Stimulated activated CD4-positive, alpha-beta T cell treated with anti-CD3 and anti-CD28 coated beads, Interleukin-4, amount 100 ng/mL, for 24 hours (primary cell): ENCODE measurements at places on chromosomes 6 and 20.

DNA sequence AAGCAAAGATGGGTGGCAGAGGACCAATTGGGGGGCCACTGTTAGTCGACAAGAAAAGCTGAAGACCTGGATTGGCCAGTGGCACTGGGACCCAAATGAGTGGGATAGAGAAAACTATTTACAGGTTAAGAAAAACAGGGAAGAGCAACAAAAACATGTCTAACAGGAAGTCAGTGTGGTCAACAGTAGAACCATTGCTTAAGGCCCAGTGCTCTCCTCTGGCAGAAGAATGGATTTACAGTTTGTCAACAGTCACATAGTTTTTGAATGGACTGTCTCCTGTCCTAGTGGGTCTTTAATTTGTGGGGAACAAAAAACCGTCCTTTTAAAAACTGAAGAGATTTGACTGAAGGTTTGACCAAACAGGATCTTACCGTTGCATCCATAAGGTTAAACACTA, 12.1 kb upstream of the WTAP start:
- DNase-seq = no peak

- no peak for DNase-seq
These were observed 25.4 kb upstream of the IYD start for GRCh38 chr6:150343434-150343833.

DNA sequence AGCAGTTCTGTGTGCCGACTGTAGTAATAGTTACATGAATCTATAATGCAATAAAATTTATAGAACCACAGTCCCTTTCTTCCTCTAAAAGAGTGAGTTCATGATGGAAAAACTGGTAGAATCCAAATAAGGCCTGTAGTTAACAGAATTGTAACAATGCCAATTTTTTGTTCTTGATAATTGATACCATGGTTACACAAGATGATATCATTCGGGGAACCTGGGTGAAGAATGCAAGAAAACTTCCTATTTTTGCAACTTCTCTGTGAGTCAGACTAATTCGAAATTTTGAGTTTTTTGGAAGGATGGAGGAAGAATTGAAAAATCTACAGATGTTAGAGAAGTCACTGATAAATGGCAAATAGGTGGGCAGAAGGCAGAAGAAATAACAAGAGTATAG, 381.8 kb downstream of the CDKAL1 start:
- DNase-seq = no peak

- no peak for DNase-seq
These were observed 357.3 kb downstream of the MEI4 start for GRCh38 chr6:78010130-78010529.

- DNase-seq = no peak
These were observed 125.9 kb upstream of the JAG1 start for GRCh38 chr20:10799735-10800134.

- DNase-seq = no peak
These were observed 218.6 kb upstream of the MOCS1 start for GRCh38 chr6:40152701-40153436.

DNA sequence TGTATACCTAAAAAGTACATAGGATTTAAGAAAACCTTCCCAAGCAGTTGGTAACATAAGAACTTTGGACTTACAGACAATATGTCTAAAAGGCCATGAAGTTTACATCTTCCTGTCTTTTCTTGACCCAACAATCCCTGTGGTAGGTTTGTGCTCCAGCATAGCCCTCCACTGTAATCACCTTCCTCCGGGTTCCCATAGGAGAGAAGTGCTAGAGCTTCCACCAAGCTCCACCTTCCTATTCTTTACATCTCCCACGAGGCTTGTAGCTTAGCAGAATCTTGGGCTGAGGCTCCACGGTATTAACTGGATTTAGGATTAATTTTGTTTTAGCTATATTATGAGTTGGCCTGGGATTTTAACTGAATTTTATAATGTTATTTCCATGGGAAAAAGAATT, 23.3 kb downstream of the ADGRG6 start:
- no peak for DNase-seq

DNA sequence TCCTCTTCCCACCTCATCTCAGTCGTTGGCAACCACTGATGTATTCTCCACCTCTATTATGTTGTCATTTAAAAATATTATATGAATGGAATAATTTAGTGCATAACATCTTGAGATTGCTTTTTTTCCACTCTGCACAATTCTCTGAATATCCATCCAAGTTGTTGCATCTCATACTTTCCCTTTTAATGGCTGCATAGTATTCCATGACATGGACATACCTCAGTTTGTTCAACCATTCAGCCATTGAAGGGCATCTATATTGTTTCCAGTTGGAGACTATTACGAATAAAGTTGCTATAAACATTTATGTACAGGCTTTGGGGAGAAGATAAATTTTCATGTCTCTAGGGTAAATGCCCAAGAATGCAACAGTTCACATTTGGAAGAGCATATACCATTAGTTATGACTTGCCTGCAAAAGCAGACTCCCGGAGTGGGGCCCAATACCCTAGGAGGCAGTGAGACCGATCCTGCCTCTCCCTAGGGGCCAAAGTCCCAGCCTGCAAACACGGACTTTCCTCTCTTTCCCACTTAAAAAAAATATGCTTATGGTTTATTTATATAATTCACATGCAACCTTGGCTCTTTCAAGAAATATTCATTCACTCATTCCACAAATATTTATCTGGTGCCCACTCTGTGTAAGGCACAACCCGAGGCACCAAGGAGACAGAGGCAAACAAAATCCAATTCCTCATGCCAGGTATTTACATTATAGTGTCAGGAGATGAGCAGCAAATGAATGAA, 227.0 kb upstream of the PMEPA1 start:
- DNase-seq = no peak

- DNase-seq = no peak
These were observed 50.9 kb upstream of the DUSP22 start for GRCh38 chr6:241336-241865.

GRCh38 chr20:1637226-1637625, 17.4 kb upstream of the SIRPB1 start:
- no peak for DNase-seq

DNA sequence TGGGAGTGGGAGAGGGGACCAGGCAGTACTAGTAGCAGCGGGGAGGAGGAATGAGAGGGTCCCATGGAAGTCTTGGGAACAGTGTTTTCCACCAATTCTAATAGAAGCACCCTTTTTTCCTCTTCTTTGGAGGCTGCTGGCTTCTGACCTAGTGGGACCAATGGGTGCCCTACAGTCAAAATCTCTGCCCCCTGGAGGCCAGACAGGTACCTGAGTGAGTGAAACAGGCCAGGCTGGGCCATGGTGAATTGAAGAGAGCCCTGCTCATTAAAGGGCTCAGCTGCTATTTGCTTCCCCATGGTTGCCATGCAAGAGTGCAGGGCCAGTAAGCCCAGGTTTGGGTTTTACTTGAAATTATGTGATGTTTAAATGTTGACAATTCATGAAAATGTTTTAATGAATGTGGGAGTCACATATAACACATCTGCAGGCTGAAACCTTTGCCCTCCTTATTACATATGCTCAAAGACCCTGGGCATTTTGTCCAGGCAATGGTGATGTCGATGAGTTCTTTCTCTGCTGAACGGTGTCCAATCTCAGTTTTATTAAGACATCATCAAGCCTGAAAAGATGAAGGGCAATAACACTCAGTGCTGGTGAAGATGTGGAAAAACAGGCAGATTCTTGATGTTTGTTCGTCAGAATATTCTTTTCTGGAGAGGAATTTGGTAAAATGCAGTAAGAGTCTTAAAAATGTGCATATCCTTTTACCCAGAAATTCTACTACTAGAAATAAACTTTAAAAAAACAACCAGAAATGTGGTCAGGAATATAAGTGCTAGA, 42.3 kb upstream of the OCSTAMP start:
- no peak for DNase-seq

DNA sequence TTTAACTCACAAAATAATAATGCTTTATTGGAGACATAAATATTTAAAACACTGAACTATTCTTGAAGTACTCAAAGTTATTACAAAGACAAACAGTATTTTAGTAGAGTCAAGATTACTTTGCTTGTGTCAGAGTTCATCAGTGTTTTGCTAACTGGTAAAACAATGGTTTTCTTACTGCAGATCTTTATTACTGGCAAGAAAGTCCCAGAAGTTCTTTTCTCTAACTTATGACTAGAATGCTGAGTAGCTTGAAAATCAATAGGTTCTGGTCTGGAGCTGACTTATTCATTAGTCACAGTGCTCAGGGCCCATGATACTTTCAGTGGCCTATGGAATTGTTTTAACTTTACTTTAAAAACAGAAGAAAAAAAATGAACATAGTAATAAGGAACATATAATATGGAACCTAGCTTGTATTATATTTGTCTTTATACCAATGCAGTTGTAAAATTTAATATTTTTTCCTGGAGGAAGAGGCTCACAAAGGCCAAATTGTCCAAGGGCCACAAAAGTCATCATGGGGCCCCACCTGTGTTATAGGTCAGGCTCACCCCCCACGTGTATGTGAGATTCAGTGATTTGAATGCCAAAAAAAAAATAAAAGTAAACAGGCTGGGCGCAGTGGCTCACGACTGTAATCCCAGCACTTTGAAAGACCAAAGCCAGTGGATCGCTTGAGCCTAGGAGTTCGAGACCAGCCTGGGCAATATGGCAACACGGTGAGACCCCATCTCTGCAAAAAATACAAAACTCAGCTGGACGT, 53.3 kb downstream of the PLEKHG1 start:
- no peak for DNase-seq

GRCh38 chr6:21554286-21554685, 39.3 kb upstream of the SOX4 start:
- no peak for DNase-seq

- DNase-seq = no peak
These were observed 239.8 kb downstream of the PTPRT start for GRCh38 chr20:42949950-42950349.

DNA sequence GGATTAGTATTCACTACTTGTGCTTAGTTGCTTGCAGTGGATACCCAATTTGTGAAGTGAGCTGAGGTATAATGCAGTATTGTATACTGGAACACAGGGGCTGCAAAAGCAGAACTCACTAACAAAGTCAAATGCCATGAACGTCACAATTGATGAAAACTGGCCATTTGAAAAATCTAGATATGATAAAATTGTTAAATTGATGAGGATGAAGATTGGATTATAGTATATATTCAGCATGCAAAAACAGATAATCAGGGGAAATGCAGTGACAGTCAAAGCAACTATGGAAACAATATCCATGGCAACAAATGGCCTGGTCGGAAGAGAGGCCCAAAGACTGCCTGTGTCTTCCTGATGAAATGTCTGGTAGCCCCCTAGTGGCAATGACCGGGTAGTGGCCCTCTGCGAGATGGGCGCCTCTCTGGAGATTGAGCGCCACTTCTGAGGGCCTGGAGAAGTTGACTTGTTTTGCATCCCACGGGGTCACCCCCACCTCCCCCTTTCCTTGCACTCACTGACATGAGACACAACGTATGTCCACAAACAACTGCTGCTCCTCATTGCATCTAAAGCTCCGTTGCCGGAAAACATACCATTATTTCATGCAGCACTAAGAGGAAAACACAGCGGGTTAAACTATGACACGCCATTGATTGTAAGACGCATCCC, 43.6 kb downstream of the C6orf15 start:
- peak; percentile 82 for DNase-seq

- no peak for DNase-seq
These were observed 6.6 kb upstream of the HEBP2 start for GRCh38 chr6:138397128-138398122.

DNA sequence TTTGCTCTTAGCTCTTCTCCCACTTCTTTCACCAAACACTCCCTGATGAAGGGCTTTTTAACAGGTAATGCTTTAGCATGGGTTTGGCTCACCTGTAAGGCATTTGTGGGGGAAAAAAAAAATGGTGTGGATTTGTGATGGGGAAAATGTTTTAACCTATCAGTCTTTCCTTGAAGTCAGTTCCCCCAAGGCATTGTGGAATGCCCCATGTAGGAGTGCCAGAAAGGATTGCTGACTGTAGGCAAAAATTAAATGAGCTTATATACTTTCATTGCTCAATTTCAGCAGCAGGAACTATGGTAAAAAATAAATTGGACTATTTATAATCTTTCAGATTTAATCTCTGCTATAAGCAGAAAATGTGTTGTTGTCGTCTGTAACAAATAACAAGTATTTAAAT, 10.6 kb upstream of the SASH1 start:
- DNase-seq = no peak

- DNase-seq = peak; percentile 1
These were observed 82.1 kb downstream of the DLL1 start for GRCh38 chr6:170208651-170209353.

DNA sequence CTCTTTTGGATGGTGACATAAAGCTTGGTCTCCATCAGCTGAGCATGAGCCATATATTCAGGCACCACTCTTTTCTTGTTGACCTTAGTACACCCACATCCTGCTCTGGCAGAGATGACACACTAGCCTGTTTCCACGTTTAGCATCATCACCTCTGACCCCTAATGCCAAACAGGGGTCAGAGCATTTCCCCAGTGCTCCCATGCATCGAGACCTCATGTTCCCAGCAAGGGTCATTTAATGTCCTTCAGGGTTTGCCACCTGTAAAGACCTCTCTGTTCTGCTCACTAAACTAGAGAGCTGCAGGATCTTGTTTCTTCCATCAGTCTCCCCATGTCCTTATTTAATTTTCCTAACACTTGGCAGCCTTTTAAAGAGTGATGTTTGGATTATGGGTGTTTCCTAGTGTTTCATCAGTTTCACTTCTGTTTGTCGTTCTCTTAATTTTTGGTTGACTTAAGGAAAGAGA, 97.5 kb downstream of the AIG1 start:
- no peak for DNase-seq

GRCh38 chr20:44068316-44069201, 118.4 kb downstream of the JPH2 start:
- no peak for DNase-seq

- no peak for DNase-seq
These were observed 63.0 kb downstream of the ITCH start for GRCh38 chr20:34426026-34426425.

DNA sequence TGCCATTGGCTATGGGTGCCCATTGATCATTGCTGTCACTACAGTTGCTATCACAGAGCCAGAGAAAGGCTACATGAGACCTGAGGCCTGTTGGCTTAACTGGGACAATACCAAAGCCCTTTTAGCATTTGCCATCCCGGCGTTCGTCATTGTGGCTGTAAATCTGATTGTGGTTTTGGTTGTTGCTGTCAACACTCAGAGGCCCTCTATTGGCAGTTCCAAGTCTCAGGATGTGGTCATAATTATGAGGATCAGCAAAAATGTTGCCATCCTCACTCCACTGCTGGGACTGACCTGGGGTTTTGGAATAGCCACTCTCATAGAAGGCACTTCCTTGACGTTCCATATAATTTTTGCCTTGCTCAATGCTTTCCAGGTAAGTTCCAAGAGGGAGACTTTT, 16.4 kb downstream of the ADGRF4 start:
- DNase-seq = no peak

- no peak for DNase-seq
These were observed at the start of gene GRM4 for GRCh38 chr6:34146021-34146782. TSS of gene GRM4 (minus strand) at chr6:34146087. CDS start at chr6:34133496, 12,591 bp downstream.

- DNase-seq = no peak
These were observed 186.1 kb downstream of the LAMA2 start for GRCh38 chr6:129069006-129069405.

DNA sequence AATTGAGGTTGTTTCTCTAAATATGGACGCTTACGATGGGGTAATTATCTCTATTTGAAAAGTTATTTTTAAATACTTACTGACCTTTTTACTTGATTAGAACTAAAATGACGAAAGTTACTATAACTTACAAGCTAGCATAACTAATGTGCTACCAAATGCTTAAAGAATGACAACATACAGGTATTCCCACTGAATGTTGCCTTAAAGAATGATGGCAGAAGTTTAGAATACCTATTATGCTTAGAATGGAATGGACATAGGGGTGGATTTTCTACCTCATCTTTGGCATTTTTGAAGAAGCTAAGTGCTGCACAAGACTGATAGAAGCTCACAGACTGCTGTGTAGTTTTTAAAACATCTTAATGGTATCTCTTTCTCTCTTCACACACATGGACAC, 284.8 kb downstream of the THBS2 start:
- DNase-seq = no peak
